ENCODE measurements at places on chromosomes 12 and 14.

GRCh38 chr14:34722723-34723545 lies 8.5 kb upstream of the CFL2 start:
- DNase-seq: no peak

- DNase-seq: no peak
Measured at GRCh38 chr14:102853648-102854047, 68.8 kb upstream of the AMN start.

GRCh38 chr14:53193193-53193592 lies 40.1 kb upstream of the DDHD1 start:
- DNase-seq: no peak

- DNase-seq: no peak
Measured at GRCh38 chr14:60807971-60808370, 73.4 kb downstream of the MNAT1 start.

GRCh38 chr14:56807386-56808109 lies 2.7 kb downstream of the OTX2 start:
- DNase-seq: no peak

- no peak for DNase-seq
Measured at GRCh38 chr14:23663127-23663526, 27.0 kb downstream of the DHRS2 start.

GRCh38 chr12:94126067-94126466 lies 22.3 kb upstream of the PLXNC1 start:
- no peak for DNase-seq

DNA sequence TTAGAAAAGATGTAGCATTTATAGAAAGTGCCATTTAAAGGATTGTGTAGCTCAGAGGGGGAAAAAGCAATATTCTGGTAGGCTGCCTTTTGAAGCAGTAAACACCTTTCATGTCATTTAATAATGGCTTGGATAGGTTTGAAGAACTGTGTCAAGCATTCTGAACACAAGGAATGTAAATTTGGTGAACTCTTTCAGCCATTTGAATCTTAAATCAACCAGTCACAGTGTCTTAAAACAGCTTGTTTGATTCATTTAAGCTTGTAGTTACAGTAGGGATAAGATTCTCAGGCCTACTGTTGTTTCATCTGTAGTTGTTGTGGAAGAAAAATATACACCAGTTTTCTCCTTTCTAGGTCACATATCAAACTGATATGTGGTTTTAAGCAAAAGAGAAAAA lies 299.4 kb upstream of the NOVA1 start:
- no peak for DNase-seq

DNA sequence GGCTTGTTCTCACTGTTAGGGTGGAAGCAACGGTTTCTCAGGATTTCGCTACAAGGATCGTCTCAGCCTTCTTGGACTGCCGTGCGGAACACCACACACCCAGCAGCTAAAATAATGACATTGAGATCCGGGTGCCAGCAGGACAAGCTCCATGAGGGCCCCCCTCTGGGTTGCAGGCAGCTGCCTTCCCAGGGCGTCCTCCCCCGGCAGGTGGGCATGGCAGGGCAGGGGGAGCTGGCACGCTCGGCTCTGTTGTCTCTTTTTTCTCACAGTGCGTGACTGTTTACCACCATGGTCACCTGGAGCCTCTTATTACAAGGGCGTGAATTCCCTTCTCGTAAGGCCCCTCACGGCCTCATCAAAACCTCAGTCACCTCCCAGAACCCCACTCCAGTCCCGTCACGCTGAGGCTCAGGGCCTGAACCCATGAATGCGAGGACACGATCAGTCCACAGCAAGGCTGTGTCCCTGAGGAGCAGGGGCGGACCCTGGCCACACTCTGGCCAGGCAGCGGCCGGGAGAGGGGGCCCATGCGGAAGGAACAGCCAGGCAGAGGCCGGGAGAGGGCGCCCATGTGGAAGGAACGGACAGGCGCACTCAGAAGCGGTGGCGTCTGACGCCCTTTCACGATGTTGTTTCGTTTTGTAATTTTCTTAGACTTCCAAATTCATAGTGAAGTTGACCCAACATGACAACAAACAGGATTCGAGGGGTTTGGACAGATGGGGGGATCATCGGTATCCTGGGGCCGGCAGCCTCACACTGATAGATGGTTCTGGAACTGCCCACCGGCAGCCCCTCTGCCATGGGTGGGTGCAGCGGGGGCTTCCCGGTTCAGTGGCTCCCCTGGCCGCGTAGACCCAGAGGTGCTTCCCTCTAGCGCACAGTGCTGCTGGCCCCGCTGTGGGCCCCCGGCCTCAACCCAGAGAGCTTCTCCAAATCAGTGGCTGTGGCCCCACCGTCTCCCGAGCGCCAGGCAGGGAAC lies 10.0 kb downstream of the LRCOL1 start:
- peak; percentile 73 for DNase-seq

- no peak for DNase-seq
Measured at GRCh38 chr12:92468358-92469020, 234.3 kb upstream of the PLEKHG7 start.

DNA sequence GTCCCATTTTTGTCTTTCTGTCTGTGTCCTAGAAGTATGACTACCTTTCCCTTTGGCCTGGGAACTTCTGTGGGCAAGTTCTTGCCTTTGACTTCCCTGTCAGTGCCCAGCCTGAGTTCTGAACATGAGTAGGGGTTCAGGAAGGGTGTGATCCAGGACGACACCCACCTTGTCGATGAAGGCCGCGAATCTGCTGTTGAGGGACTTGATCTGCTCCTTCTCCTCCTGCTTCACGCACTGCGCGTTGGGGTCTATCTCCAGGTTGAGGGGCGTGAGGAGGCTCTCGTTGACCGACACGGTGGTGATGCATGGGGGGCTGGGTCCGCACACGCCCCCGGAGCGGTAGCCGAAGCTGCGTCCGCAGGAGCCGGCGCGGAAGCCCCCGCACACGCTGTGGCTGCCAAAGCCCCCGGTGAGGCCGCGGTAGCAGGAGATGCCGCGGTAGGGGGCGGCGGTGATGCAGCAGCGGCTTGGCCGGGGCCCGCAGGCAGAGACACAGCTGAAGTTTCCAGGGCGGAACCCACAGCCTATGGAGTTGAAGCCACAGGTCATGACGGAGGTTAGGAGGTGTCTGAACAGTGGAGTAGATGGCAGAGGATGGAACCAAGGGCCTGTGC lies at the start of gene KRT83:
KRT83 (minus strand) TSS at position 615 of the 617 bp plus-strand sequence; CDS start at position 552, 63 bp downstream.
- no peak for DNase-seq

DNA sequence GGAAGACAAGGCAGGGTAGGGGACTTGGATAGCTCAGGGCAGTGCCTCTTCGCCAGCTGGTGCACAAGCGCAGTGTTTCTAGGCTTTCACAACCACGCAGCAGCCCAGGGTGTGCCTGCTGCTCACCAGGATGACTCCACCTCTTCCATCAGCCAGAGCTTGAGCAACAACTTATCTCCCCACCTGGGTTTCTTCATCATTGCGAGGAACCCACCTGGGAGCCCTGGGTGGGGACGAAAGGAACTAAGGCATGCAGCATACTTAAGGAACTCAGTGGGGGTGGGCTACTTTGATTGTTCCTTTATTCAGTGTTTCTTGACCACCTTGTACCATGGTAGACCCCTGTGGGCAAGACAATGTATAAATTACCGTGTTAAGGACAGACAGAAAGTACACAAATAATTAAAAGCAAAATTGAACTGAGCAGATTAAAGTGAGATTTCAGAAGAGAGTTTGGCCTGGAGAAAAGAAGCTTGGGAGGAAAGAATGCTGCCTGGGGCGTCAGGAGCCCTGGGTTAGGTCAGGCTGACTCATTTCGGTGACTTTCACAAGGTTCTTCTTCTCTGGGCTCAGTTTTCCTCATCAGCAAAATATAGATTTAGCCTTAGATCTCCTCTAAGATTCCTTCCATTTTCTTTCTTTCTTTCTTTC lies 22.9 kb downstream of the KRT18 start:
- no peak for DNase-seq

DNA sequence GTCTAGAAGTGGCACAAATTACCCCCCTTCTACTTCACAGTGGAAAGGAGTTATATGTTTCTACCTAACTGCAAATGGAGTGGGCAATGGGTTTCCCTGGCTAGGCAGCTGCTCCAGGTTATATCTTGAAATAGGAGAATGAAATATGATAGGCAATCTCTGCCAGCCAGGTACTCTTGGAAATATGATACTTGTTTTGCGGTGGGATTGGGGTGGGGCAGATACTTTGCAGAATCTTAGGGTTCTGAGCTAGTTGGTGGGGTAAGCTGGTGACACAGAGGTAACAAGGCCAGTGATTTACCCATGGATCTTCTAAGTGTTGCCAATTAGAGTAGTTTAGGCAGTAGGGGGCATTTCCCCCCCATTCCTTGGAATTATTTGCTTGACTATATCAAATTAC lies 140.1 kb downstream of the ATP23 start:
- no peak for DNase-seq

GRCh38 chr14:93017301-93017797 lies 94.4 kb downstream of the CHGA start:
- DNase-seq: peak; percentile 74

DNA sequence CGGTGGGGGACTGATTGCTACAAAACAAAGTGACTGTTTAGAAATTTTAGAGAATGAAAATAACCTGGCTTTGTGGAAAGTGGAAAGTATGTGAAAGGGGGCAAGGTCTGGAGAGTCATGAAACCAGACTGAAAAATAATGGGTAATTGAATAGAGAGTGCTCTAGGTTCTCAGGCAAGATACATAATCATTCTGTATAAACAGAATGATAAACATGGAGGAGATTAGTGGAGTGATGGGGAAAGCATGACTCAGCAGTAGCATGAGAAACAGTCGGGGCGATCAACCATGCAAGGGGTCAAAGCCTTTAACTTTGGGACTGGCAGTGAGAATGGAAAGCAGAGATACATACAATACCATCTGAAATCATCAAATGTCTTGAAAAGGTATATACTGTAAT lies 332.5 kb downstream of the CCER1 start:
- DNase-seq: no peak

- DNase-seq: no peak
Measured at GRCh38 chr14:24378981-24379906, 11.3 kb downstream of the NFATC4 start.

DNA sequence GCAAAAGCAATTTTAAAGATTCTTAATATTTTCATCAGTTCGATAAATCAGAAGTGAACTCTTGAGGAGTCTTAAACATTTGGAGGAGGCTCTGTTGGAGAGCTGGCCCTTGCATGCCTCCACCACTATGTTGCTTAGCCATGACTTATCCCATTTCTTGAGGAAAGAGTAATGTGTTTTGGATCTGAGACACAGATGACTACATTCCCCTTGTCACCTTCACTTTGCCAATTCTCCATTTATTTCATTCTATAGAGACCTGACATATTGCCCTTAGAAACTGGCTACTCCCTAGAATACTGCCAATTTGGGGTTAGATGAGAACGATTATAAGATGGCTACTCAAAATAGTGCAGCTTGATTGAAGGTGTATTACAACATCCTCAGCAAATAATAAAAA lies 157.4 kb upstream of the TMEM260 start:
- DNase-seq: no peak

All from left ventricle myocardium inferior (tissue), 1 donor.